SK-MEL-5 (cell line): ENCODE measurements at places on chromosomes 5 and 9. TPM values are rescaled to one million over a fixed set of nuclear protein-coding genes. Genes with fewer than 3 reads are reported as not detected.

EGFLAM gene
- 0.05 TPM in 1 of 2 replicates, not detected in the other for total RNA-seq

MYORG gene
- total RNA-seq = 0.43 and 0.66 TPM in 2 replicates

BICD2 gene
- 39.2 and 43.1 TPM in 2 replicates for total RNA-seq

RAPGEF1 gene
- total RNA-seq = 34.0 and 34.2 TPM in 2 replicates

MEF2C gene
- total RNA-seq = 34.2 and 35.1 TPM in 2 replicates

FOXD4 gene
- 0.08 and 0.26 TPM in 2 replicates for total RNA-seq

HK3 gene
- total RNA-seq = not detected in 2 replicates

ABLIM3 gene
- 0.43 and 0.58 TPM in 2 replicates for total RNA-seq

AHRR gene
- 20.0 and 21.4 TPM in 2 replicates for total RNA-seq

FAM13B gene
- 22.7 and 27.3 TPM in 2 replicates for total RNA-seq

CCL27 gene
- total RNA-seq = not detected in 2 replicates

DNA sequence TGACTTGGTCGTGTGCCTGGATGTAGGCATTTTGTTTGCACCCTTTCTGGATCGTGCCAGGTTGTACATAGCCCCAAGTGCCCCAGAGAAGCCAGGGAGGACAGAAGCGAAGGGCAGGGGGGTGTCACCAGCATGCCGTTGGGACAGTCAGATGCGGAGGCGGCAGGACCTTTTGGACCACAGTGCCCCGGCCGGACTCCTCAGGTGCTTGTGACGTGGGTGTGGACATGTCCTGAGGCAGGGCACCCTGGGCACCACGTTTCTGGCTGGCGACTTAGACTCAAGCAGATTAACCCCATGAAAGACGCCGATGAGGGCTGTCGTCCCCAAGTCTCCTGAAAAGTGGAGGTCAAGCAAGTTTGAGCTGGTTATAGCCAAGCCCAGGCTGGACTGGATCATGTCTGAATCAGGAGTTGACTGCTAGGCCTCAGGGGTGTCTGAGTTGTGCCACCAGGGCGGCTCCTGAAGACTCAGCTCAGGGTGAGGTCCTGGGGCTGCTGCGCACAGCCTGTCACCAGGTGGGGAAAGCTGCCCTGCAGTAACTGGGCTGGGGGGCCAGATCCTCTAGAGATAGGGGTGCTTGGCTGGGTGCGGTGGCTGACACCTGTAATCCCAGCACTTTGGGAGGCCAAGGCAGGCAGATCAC, 42.0 kb downstream of the HABP4 start:
- DNase-seq = no peak

DNA sequence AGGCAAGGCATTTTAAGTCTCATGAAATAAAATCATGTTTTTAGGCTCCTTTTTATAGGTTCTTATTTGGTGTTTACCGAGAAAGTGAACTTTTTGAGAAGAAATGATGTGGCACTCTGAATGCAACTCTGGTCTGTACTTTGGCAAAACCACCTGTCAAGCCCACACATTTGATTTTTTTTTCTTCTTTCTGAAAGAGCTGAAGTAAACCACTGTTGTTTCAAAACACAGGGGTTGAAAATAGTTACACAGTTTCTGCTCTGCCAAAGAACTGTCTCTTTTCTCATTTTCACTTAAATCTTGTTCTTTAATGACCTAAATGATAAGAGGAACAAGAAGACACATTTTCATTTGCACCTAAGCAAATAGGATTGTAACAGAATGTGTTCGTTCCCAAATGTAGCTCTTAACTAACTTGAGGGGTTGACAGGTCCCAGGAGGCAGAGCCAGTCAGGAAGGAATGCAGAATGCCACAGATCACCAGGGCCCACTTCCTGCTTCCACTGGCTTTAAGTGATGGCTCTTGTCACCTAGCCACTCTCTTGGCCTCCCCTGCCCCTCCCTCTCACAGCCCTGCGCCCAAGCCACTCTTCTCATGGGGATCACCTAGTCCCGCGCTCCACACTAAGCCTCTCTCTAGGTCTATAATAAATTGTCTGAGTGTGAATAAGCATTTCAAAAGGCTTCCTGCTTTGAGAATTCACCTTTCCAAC, 47.3 kb downstream of the MED27 start:
- DNase-seq = no peak

DNA sequence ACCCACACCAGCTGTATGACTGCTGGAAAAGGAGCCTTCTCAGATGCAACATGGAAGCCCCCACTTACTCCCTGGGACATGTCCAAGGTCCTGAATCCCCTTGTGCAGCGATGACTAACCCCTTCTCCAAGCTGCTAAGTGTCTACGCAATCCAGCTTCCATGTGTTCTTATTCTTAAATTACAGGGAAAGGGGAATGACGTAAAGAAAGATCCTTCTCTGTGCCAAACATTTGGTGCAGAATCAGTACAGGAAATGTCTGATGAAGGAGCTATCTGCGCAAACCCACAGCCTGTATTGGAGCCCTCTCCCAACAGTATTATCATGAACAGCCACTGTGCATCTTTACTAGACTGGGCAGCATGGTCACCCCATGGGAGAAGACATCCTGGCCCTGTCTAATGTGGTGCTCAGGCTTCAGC, 183.2 kb downstream of the FRMD3 start:
- DNase-seq = peak; percentile 21

DNA sequence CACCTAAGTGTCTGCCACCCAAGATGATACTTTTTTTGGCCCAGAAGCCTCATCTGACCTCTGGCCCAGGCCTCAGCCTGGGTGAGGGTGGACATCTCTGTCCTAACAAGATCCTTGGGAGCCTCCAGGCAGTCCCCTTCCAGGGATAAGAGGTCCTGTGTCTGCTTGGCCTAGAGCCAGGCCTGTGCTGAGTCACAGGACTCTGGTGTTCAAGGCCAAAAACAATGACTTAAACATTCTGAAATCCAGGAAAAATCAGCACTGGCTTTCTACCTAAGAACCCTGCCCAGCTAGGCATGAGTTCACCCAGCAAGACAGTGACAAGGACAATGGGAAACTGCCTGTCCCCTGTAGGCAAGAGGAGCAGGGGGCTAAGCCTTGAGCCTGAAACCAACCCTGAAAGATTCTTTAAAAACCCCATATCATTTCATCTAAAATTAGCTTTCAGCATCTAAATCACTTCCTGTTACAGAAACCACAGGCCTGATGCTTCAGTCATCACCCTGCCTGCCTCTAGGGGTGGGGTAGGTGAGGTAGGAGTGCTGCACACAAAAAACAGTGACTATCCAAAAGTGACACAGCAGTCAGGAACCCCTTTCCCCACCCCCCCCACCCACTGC, 29.9 kb downstream of the CSF2 start:
- peak; percentile 47 for DNase-seq

- peak; percentile 14 for DNase-seq
These were observed 29.5 kb downstream of the SLC25A46 start for GRCh38 chr5:110768138-110768860.

GRCh38 chr9:20610591-20610990, 11.7 kb downstream of the MLLT3 start:
- DNase-seq = no peak

GRCh38 chr5:6188976-6189375, 189.4 kb downstream of the MED10 start:
- no peak for DNase-seq

DNA sequence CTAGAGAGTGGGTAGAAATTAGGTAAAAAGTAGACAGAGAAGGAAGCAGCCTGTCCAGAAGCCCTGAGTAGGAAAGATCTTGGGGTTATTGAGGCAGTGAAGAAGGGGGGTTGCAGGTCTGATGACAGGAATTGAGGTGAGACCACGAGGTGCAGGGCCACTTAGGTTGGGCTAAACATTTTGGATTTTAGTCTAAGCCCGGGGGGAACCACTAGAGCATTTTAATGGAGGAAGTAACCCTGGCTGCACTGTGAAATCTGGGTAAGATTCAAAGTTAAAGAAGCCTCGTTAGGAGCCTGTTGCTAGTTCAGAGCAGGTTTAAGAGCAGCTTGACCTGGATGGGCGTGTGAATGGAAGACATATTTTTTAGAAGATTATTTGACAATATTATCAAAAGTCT, 38.3 kb downstream of the MAP3K1 start:
- DNase-seq = no peak

GRCh38 chr5:5219541-5219940, 79.4 kb downstream of the ADAMTS16 start:
- DNase-seq = no peak

DNA sequence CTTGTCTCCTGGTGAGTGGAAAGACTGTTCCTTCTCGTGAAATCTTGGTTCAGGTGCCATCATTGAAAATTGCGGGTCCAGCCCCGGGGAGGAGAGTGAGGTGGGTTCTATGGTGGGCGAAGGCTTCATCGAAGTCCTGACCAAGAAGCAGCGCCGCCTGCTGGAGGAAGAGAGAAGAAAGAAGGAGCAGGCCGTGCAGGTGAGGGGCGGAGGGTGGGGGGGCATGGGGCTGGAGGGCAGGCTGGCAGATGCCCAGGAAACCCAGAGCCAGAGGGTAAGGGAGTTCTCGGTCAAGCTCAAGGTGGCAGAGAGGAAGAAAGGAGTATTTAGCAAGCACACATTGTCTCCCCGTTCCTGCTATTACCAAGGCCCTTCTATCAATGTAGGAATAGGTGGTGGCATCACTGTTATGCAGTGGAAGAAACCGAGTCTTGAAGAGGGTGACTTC, 24.3 kb upstream of the POMT1 start:
- DNase-seq = peak; percentile 73

DNA sequence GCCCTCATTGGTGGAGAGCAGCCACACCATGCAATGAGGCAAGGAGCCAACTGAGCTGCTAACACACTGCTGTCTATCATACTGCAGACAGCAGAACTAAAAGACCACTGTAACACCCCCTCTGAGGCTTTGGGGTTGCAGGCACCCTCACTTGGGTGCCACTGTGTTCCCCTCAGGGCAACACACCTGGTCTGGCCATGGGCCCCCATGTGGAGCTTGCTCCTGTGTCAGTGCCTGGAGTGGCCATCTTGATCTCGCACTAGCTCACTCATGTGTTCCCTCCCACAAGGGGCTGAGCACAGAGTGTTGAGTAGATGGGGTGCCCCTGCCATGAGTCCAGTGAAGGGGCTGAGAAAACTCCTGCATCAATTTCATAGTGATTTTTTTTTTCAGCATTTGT, 532.4 kb upstream of the FTMT start:
- no peak for DNase-seq

GRCh38 chr9:31275419-31275818, 1109.0 kb upstream of the ACO1 start:
- DNase-seq = no peak

GRCh38 chr5:36880761-36881160, 4.2 kb downstream of the NIPBL start:
- peak; percentile 33 for DNase-seq

GRCh38 chr5:124512952-124513632, 233.3 kb downstream of the ZNF608 start:
- no peak for DNase-seq

DNA sequence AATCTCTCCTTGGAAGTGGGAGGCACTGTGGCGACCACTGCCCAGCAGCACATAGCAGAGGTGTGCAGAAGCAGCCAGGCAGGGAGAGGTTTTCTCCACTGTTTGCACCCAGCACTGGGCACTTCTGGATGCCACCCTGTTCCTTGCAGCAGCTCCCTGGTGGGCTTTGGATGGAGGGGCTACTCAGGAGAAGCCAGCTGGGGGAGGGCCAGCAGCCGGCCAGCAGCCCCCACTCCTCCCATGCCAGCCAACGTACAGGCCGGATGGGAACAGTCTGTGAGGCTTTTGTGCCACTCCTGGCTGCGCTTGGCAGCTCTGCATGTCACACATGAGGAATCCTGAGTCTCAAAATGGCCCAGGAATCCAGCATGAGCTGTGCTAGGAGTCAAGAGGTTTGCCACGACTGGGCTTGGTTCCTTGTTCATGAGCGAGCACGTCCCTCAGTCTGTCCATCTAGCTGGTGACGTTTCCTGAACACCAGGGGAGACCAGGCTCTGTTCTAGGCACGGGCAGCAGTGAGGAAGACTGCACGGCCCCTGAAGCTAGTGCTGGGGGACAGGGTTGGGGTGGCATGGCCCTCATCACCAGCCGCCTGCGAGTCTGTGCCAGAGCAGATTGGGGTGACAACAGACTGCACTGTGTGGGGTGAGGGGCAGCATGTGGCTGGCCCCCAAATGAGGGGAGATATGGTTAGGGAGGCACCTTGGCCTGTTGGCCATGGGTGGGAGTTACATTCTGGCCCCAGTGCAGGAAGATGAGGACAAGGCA, 10.1 kb downstream of the PHF2 start:
- DNase-seq = no peak

DNA sequence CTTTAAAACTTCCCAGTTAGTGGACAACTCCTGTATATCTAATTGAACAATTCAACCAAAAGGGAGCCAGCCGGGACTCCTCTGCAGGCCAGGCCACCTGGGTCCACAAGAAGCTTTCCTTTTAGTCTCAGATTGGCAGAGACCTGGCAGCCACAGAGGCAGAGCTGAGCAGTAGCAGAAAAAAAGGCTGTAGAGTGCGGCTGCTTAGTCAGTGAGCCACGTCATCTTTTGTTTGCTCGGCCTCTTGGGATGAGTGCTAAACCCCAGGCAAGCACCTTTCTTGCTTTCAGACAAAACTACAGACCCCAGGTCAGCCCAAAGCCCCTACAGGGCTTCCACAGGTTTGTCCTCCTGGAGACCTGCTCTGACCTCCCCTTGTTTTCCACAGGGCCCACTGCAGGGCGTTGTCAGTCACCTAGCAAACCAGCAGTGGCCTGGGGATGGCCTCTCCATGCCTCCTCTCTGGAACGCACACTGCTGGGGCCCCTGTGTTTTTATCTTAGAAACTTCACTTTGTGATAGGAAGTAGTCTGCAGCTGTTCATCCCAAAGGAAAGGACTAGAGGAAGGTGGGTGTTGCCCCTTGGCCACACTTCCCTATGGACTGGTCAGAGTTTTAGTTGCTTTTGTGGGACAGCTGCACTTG, 49.9 kb downstream of the SHB start:
- no peak for DNase-seq

GRCh38 chr9:134030821-134031470, 5.7 kb downstream of the BRD3OS start:
- DNase-seq = no peak

DNA sequence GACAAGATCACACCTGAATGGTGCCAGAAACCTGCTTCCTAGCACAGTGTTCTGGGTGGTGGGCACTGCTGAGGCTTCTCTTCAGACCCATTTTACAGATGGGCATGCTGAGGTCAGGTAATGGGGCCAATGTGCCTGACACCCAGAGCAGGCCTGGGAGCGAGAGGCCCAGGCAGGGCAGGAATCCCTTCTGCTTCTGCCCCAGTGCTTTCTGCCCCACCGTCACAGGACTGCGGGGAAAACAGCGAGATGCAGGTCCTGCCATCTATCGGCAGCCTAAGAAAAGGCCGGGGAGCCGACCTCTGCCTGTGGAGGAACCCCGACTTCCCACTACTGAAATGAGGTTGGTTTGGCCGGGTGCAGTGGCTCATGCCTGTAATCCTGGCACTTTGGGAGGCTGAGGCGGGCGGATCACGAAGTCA, 22.8 kb upstream of the RNU6ATAC start:
- peak; percentile 34 for DNase-seq
